A549 treated with AZD2906 at 1 μM for 4 hours (cell line): ENCODE measurements at places on chromosomes 2 and 18. TPM values are rescaled to one million over a fixed set of nuclear protein-coding genes. Genes with fewer than 3 reads are reported as not detected.

FEV gene
- not detected in 5 replicates for total RNA-seq

ZBTB7C gene
- total RNA-seq: 0.14 to 0.29 TPM (median 0.19 TPM) in 5 replicates

RAB12 gene
- total RNA-seq: 22.3 to 26.5 TPM (median 24.0 TPM) in 5 replicates

INO80C gene
- total RNA-seq: 22.3 to 25.9 TPM (median 24.9 TPM) in 5 replicates

TEKT4 gene
- not detected in 5 replicates for total RNA-seq

MAPRE2 gene
- 9.9 to 14.9 TPM (median 11.2 TPM) in 5 replicates for total RNA-seq

SERPINB11 gene
- 0.03 to 0.16 TPM in 2 of 5 replicates, not detected in the others for total RNA-seq

COLEC11 gene
- total RNA-seq: 0.31 to 0.82 TPM (median 0.53 TPM) in 5 replicates

NCKAP5 gene
- 0.76 to 1.1 TPM (median 0.79 TPM) in 5 replicates for total RNA-seq

CDK15 gene
- total RNA-seq: not detected in 5 replicates

STAT4 gene
- total RNA-seq: 3.5 to 5.2 TPM (median 4.5 TPM) in 5 replicates

SLC9A4 gene
- total RNA-seq: not detected in 5 replicates

GAREM2 gene
- total RNA-seq: 6.1 to 8.0 TPM (median 7.4 TPM) in 5 replicates

TANC1 gene
- total RNA-seq: 7.9 to 10.3 TPM (median 8.9 TPM) in 5 replicates

SPC25 gene
- total RNA-seq: 15.2 to 19.4 TPM (median 18.3 TPM) in 5 replicates

TMEM127 gene
- total RNA-seq: 38.2 to 44.6 TPM (median 42.8 TPM) in 5 replicates

FAM98A gene
- 55.0 to 139 TPM (median 67.9 TPM) in 5 replicates for total RNA-seq

FBXO36 gene
- total RNA-seq: 0.93 to 1.7 TPM (median 1.3 TPM) in 5 replicates

PTPN4 gene
- 12.5 to 18.8 TPM (median 14.0 TPM) in 5 replicates for total RNA-seq

IGFBP5 gene
- 0.13 to 0.20 TPM (median 0.16 TPM) in 5 replicates for total RNA-seq

IMP4 gene
- total RNA-seq: 140 to 169 TPM (median 159 TPM) in 5 replicates

DLGAP1 gene
- total RNA-seq: 0.01 to 0.06 TPM in 2 of 5 replicates, not detected in the others

AKAIN1 gene
- not detected in 5 replicates for total RNA-seq

CPS1 gene
- 10.9 to 16.3 TPM (median 14.8 TPM) in 5 replicates for total RNA-seq

ALLC gene
- total RNA-seq: 0.08 TPM in 1 of 5 replicates, not detected in the others

PROM2 gene
- 0.02 to 0.34 TPM (median 0.08 TPM) in 3 of 5 replicates, not detected in the others for total RNA-seq

ORC2 gene
- total RNA-seq: 12.0 to 14.9 TPM (median 13.0 TPM) in 5 replicates

EFHD1 gene
- total RNA-seq: 3.5 to 5.3 TPM (median 4.2 TPM) in 5 replicates

LONRF2 gene
- 1.7 to 2.4 TPM (median 2.0 TPM) in 5 replicates for total RNA-seq

REG3A gene
- not detected in 5 replicates for total RNA-seq

CYP27C1 gene
- total RNA-seq: 3.0 to 3.9 TPM (median 3.5 TPM) in 5 replicates

TRIM54 gene
- 0.82 to 1.2 TPM (median 0.95 TPM) in 5 replicates for total RNA-seq

MAPK4 gene
- total RNA-seq: 0.13 to 0.33 TPM (median 0.18 TPM) in 5 replicates

FZD7 gene
- 5.9 to 6.7 TPM (median 6.4 TPM) in 5 replicates for total RNA-seq

SEH1L gene
- 24.1 to 28.7 TPM (median 26.5 TPM) in 5 replicates for total RNA-seq

CABLES1 gene
- 13.1 to 17.0 TPM (median 14.8 TPM) in 5 replicates for total RNA-seq

REG1B gene
- not detected in 5 replicates for total RNA-seq

SERPINB7 gene
- 1.6 to 3.0 TPM (median 2.2 TPM) in 5 replicates for total RNA-seq

DAPL1 gene
- 0.13 to 0.16 TPM in 2 of 5 replicates, not detected in the others for total RNA-seq

CHMP3 gene
- total RNA-seq: 123 to 130 TPM (median 129 TPM) in 5 replicates

GALNT13 gene
- total RNA-seq: 6.5 to 13.4 TPM (median 8.3 TPM) in 5 replicates

TDRD15 gene
- not detected in 5 replicates for total RNA-seq
